ENCODE measurements at places on chromosomes 2 and 18.

DNA sequence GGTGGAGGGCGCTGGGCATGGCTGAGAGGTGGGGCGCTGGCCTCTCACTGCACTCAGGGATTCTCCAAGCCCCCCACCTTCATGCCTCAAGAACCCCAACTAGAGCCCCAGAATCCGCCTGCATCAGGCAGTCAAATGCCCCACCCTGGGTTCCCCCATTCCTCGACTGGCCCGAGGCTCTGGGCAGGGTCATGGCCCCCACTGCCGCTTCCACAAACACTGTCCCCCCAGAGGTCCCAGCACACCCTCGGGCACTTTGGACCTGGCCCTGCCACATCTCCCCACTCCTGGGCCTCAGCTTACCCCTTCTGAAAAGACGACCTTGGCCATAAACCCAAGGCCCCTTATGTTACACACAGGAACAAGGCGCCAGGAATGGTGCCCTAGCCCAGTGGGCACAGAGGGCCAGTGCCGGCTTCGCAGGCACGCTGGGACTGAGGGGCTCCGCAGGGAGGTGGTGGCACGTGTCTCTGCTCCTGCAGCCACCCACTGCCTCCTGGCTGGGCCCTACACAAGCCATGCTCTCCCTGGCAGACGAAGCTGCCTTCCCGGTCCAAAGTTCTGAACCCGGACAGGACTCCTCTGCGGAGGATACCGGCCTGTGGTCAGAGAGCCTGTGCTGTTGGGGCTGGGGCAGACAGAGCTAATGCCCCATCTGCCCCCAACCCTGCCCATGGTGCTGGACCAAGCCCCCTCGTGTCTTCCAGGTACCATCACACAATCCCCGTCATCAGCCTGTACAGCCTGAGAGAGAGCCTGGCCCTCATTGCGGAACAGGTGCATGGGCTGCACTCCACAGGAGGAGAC lies 6.8 kb downstream of the AGXT start:
- DNase-seq = no peak

DNA sequence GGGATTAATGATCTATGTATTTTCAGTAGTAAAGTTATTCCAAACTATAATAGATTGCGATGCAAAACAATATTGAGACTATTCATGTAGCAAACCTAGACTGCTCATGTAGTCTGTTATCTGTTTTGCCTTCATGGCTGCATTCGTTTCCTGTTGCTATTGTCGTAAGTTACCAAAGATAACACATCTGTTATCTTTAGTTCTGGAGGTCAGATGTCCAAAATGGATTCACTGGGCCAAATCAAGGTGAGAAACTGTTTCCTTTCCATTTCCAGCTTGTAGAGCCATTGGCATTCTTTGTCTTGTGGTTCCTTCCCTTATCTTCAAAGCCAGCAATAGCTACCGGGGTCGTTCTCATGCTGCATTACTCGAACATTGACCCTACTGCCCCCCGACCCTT lies 20.9 kb downstream of the ITGAV start:
- DNase-seq = no peak

DNA sequence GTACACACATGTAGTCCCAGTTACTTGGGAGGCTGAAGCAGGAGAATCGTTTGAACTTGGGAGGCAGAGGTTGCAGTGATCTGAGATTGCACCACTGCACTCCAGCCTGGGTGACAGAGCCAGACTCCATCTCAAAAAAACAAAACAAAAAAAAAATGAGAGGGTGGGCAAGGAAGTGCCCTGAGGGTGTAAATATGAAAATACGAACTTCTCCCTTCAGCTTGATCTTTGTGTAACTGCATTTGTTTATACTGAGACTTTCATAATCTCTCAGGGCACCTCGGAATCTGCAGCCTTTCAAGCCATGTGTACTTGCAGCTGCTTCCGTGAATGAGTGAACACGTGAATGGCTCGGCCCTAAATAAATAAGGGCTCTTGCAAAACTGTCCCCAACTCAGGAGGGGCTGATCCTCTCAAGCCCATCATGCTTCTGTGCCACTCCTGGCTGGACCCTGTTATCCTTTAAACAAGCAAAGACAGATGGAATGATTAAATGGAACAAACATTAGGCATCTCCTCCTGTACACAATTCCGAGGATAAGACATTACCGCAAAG lies 96.8 kb downstream of the BOD1L2 start:
- DNase-seq = no peak

DNA sequence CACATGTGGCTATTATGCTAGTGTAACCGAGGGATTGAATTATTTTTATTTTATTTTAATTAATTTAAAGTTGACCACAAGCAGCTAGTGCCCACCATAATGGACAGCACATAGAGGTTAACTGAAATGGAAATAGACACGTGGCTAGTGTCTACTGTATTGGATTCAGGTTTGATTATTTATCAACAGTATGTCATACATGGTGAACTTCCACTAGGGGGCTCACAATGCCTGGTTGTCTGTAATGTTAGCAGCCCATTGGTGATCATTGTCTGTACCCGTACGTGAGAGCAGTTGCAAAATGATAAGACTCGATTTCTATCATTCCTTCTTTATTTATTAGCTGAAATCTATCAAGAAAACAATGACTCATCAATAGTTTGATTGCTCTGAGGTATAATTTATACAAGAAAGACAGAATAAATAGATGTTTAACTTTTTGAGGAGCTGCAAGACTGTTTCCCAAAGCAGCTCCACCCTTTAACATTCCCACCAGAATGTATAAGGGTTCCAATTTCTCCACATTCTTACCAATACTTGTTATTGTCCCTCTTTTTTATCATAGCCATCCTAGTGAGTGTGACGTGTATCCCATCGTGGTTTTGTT lies 76.5 kb downstream of the CYBRD1 start:
- DNase-seq = peak; percentile 4

DNA sequence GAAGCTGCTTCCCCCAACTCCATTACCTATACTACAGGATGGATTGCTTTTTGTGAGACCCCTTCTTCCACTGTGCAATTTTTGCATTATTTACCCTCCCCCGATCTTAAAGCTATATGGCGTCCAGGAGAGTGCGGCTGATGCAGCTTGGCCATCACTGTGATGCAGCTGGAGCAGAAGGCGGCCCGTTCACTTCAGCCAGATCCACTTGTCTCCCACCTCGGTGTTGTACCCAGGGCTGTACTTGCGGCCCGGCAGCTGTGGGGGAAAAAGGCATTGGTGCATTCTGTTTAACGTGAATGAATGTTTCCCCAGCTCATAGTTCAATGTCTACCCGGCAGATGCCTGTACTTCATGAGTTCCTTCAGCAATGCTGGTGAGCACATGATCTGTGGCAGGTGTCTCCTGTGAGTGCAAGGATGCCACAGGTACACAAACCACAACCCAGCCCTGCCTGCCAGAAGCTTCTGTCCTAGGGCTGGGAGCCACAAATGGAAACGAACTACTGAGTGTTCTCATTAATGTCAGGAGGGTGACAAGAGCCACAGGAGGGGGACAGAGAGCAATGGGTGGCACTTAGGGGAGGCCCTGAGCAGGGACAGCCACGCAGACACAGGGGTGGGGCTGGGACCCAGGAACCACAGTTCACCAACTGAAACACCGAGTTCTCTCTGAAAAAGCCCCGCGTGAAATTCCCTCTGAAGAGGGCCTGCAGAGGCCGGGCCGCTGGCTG lies 64.0 kb downstream of the NDUFA10 start:
- DNase-seq = no peak
